ENCODE measurements at places on chromosomes 11 and 22.

GRCh38 chr11:19382131-19382611, 141.4 kb upstream of the E2F8 start:
- DNase-seq, result no peak

DNA sequence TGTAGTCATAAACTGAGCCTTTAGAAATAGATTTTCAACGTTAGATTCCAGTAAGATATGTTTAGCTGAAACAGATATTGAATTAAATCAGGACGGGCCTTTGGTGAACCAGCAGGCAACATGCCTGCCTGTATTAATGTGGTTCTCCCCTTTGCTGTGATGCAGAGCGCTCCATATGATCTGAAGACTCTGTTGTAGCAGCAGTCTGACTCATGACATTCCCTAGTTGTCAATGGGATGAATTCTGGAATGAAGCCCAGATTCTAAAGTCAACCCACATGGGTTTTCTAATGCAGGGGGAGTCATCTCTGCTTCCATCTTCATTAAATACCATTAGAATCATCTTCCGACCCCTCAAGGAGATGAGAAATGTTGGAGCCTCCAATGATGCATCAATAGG, 864.5 kb downstream of the NTM start:
- no peak for DNase-seq

DNA sequence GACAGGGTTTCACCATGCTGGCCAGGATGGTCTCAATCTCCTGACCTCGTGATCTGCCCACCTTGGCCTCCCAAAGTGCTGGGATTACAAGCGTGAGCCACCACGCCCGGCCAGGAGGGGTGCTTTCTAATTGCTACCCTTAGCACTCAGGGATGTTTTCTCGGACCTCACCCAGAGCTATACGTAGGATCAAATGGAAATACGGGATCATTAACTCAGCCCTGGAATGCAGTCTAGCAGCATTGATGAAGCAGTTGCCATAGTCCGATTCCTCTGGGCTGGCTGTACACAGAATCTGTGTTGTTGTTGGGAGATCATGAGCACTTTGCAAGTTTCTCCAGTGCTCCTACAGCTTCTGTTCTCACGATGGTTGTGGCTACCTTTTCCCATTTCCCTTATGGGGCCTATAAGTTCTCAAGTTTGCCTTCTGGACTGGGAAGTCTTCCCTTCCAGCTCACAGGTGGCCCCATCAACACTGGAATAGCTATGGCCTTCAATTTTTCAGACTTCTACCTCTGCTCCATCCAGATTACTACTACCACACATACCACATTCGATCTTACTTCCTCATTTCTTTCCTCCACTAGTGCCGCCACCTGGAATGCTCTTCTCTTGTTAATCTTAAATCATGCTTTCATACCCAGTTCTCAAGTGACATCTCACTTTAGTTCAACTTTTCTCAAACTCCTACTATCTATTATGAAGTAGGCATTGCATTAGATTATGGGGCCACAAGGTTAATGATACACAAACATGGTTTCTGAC, 16.1 kb upstream of the PCF11 start:
- DNase-seq, result no peak

- DNase-seq, result peak; percentile 28
Observed at GRCh38 chr11:74311352-74311926, at the start of gene P4HA3. Gene P4HA3 (minus strand): TSS chr11:74311640. CDS start chr11:74311611, 29 bp downstream.

- no peak for DNase-seq
Observed at GRCh38 chr11:2293984-2294925, 7.5 kb downstream of the C11orf21 start.

- DNase-seq, result no peak
Observed at GRCh38 chr22:37163096-37163489, 13.4 kb upstream of the IL2RB start.

GRCh38 chr11:66818231-66818955, 24.8 kb upstream of the RCE1 start:
- DNase-seq, result no peak

GRCh38 chr11:95297680-95298452, 66.9 kb upstream of the SESN3 start:
- DNase-seq, result no peak

GRCh38 chr11:34823197-34823596, 93.0 kb downstream of the APIP start:
- no peak for DNase-seq

DNA sequence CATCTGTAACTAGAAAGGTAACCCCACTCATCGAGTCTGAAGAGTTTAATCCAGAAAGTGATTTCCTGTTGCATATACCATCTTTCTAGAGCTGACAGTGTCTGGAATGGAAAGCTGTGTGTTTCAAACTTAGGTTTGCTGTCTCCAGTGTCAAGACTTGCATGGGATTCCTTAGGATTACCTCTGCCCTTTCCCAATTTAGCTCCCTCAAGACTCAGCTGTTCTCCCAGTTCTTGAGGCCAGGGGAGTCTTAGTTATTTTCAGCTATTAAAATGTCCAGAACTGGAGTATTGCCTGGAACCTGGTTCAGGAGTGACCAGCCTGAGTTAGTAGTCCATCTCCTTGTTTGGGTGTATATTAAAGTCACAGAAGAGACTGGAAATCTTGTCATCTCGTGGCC, 25.0 kb upstream of the LDHA start:
- no peak for DNase-seq

GRCh38 chr22:29732883-29733282, 13.1 kb downstream of the CABP7 start:
- DNase-seq, result no peak

GRCh38 chr22:40525250-40525884, 111.2 kb downstream of the MRTFA start:
- peak; percentile 39 for DNase-seq

DNA sequence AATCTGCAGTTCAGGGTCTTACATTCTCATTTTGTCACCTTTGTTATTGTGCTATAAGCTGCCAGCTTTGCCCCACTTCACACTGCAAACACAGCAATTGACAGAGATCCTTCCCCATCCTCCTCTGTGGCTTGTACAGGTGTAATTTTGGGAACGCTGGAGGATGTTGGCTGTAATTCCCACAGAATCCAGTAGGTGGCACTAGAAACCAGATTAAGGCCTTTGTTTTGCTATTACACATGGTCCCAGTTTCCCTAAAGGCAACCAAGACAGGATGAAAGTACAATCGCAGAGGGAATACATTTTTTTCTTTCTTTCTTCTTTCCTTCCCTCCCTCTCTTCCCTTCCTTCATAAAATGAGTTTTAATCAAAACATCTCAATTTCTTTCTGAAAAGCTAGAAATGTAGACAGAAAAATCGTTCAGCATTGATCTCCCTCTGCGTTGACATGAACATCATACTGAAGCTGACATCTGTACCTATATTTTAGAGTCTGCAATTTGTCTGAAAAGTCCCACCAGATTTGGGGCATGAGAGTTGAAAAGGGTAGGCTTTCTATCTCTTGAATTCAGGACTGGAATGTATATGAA, 21.3 kb upstream of the NELL1 start:
- no peak for DNase-seq

DNA sequence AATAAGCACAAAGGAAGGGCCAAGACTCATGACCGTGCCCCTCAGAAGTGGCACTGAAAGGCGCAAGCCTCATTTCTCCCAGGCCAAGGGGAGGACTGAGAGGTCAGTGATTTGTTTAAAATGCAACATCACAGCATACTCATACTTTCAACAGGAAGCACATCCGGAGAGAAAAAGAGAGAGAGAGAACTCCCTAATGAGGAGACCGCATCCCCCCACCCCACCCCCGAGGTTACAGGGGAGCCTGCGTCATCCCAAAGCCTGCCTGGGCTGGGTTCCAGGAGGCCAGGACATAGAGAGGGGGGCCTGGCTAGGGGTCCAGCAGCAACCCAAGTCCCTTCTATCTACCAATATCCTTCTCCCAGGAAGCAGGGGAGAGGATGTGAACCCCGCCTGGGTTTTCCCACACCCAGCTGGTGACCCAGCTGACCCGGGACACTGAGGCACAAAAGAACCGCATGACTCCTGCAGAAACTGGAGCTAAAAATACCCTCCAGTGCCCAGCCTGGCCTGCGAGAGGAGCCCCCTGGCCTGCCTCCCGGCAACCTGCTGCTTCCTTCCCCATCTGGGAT, 3.8 kb downstream of the CSNK1E start:
- DNase-seq, result peak; percentile 59

- no peak for DNase-seq
Observed at GRCh38 chr11:70672991-70673653, 274.8 kb downstream of the CTTN start.

DNA sequence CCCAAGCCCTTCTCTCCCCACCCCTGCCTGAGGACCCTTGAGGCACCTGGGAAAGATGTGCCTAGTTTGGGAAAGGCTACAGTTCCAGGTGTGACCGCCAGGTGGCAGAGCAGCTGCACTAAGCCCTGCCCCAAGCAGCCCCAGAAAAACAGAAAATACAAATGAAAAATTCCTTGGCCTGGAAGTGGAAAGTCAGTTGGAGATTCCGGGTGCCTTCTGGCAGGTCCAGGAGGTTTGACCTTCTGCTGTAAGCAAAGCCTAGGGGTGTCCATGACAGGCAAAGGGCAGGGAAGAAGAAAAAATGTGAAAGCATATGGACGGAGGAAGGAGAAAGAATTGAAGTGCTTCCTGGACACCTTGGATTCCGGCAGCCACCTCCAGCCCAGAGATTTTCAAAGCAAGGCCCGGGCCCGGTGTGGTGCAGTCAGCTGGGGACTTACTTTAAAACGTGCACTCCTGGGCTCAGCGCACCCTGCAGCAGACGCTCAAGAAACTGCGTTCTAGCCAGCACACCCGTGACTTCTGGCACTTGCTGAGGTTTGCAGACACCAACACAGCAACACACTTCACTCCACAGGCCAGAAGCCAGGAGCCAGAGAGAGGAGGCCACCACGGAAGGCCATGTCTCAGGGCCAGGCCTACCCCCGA, 37.3 kb upstream of the SLC22A12 start:
- DNase-seq, result peak; percentile 29

DNA sequence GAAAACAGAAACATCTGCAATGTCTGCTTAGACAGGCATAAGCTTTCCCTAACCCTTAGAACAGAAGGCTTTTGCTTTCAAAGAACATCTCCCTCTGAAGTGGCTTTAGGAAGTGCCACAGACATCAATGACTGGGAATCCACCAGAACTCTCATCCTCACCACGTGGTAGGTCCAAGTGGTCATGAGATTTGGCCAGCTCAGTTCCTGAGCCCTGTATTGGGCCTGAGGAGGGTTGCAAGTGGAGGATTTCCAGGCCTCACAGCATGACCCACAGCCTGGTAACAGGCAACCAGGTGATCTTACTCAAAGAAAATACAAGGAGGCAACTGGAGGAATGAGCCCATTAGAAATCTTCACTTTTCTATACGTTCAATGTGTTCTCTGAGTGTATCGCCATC, 1.6 kb downstream of the CASP1 start:
- DNase-seq, result no peak

DNA sequence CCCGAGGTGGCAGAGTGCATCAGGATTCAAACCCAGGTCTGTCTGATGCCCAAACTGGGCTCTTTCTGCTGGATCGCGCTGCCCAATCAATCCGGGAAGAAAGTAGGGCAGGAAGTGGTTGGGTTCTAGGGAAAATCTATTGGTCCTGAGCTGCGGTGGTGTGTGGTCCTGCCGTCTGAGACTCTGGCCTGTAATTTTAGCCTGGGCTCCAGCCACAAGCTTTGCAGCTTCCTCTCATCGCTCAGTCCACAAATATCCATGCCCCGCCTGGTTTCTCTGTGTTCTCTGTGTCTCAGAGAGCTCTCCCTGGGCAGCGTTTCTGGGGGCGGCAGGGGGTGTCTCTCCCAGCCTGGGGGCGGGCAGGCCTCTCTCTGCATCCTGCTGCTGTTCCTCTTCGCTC, 18.7 kb downstream of the CACNG2 start:
- no peak for DNase-seq

- DNase-seq, result peak; percentile 77
Observed at GRCh38 chr11:119106564-119107537, at the start of gene C2CD2L. Gene C2CD2L (plus strand): TSS chr11:119107344. CDS start chr11:119107742, 398 bp downstream.

DNA sequence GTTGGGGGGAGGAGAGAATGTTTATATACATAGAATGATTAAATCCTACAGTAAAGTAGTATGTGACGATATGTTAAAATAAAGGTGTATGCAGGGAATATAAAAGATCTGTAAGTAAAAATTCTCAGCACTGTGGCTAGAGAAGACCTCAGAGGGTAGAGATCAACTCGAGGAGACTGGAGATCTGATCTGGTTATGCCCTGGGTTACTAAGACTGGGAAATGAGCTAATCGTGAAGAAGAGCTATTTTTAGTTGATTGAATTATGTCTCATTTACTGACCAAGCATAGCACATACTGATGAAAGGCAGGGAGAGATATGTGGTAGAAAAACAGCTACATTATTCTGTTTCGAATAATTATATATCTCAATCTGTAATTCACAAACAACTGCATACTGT, 42.8 kb upstream of the ALKBH3 start:
- DNase-seq, result no peak

GRCh38 chr22:29625090-29625825, 21.8 kb downstream of the NF2 start:
- no peak for DNase-seq

Data from T-helper 2 cell (primary cell).